ENCODE measurements at places on chromosomes 12 and 14. TPM values are rescaled to one million over a fixed set of nuclear protein-coding genes. Genes with fewer than 3 reads are reported as not detected.
A peak's percentile ranks its signal among the peaks of the same experiment; 100 is the strongest.

Gene MFAP5
- total RNA-seq, result 0.90 TPM

Gene RNFT2
- total RNA-seq, result 1.7 TPM

Gene EPYC
- not detected for total RNA-seq

DNA sequence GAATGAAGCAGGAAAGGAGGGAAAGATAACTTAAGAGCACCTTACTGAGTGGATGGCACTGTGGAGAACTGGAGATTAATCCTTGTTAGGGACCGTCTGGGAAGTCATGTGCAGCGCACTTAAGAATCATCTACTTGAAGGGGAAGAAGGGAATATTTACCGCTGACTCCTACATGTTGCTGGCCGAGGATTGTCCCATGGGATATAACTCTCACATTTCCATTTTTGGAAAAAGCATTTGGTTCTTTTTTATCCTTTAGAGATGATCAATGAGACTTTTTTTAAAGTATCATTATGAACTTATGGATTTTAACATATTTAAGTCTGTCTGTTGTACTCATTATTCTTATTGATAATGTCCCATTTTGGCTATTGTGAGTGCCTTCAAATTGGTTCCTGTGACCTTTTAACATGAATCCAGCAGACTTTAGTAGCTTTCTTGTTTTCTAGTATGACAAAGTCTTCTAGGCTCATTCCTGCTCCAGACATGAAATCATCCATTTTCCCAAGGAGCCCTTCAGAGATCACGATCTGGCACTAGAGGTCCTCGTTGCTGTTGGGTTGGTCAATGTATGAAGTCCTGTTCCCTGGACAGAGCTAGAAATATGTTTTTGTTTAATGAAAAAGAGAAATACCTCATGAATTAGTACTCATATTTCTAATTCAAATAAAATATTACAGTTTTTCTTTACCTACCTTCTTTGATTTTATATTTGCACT lies 20.2 kb upstream of the FAM234B start:
- DNase-seq, result peak; percentile 82

Data from IMR-90 (cell line).